ENCODE measurements at places on chromosomes 5 and 9. TPM values are rescaled to one million over a fixed set of nuclear protein-coding genes. Genes with fewer than 3 reads are reported as not detected.

GRCh38 chr5:181211208-181211607 is 6.2 kb upstream of the TRIM7 start:
- no peak for DNase-seq

- no peak for DNase-seq
These were observed 621 bp downstream of the AK6 start for GRCh38 chr5:69368458-69369339.

- DNase-seq = no peak
These were observed 209.2 kb upstream of the PAPPA start for GRCh38 chr9:115944166-115944948.

GRCh38 chr9:70641631-70642030 is 227.2 kb upstream of the KLF9 start:
- no peak for DNase-seq

- DNase-seq = no peak
These were observed 59.3 kb upstream of the GLRX start for GRCh38 chr5:95881833-95882232.

- no peak for DNase-seq
These were observed 860.1 kb upstream of the TYRP1 start for GRCh38 chr9:11833056-11833455.

DNA sequence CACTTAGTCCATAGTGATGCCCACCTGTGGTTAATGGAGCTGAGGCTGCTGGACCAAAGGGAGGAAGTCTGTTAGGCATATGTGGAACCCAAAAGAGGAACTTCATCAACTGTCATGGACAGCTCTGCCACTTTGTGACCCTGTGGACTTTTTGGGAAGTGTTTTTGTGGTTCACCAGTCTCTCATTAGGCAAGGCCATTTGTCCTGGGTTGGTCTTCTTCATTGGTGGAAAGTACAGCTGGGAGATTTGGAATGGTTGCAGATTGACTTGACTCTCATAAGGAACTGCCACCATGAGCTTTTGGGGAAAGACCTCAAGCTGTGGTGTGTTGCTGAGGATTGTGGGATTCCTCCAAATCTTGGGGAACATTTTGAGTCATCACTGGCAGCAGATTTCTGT is 31.9 kb upstream of the IL12B start:
- DNase-seq = no peak

GRCh38 chr5:128528126-128528525 is 9.9 kb downstream of the FBN2 start:
- DNase-seq = no peak

DNA sequence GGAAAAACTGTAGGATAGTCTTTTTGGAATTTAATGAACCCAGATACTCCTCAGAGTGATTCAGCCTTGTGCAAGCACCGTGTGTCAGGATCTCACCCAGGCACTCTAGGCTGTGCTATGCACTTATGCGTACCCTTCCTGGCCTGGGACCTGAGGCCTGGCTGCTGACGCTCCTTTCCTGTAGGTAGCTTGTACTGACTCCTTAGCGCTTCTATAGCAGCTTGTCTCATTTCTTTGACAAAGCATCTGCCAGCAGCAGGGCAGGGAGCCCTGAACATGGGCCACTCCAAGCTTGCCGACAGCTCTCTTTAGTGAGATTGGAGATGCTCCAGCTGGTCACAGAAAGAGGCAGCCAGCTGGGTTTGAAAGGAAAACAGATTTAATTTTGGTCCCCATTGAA is 147.3 kb downstream of the SGCD start:
- no peak for DNase-seq

GRCh38 chr9:25449503-25449902 is 228.7 kb downstream of the TUSC1 start:
- no peak for DNase-seq

DNA sequence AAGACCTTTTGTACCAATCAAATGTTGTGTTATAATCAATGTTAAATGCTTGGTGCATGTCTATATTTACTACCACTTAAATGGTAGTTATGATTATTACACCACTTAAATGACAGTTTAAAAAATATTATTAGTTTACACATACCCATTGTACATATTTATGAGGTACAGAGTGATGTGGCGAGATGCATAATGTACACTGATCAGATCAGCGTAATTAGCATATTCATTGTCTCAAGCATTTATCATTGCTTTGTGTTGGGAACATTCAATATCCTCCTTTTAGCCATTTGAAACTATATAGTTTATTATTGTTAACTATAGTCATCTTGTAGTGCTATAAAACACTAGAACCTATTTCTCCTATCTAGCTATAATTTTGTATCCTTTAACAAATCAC is 434.4 kb upstream of the ACTBL2 start:
- DNase-seq = no peak

DNA sequence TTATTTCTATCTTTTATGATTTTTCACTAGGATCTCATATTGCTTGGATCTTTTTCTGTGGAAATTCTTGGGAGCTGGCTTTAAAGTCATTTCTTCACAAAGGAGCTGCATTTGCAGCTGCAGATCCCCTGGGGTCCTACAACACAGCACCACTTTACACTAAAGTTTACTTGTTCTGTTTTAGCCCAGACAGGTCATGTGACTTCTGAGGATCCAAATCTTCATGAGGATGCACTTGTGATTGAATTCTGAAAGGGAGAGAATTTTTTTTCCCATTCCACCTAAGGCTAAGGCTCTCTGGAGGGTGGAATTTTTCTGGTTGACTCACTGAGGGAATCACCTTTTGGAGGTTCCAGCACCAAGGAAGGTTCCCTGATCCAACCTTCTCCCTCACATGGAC is 43.4 kb downstream of the ACOT12 start:
- no peak for DNase-seq

DNA sequence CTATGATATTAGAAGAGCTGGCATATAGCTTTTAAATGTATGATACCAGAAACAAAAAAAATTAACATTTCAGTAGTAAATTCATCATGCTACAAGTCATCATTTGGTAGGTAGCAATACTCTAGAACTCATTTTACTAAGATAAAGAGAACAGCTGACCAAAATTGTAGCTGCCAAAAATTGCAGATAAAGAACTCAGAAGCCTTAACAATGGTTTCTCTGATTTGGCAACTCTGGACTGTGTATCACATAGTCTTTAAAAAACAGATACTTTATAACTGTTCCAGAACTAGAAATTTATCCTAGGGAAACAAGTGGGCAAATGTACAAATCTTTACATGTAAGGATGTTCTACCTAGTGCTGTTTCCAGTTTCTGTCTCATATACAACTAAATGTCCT is 33.9 kb downstream of the ZFR start:
- DNase-seq = no peak

DNA sequence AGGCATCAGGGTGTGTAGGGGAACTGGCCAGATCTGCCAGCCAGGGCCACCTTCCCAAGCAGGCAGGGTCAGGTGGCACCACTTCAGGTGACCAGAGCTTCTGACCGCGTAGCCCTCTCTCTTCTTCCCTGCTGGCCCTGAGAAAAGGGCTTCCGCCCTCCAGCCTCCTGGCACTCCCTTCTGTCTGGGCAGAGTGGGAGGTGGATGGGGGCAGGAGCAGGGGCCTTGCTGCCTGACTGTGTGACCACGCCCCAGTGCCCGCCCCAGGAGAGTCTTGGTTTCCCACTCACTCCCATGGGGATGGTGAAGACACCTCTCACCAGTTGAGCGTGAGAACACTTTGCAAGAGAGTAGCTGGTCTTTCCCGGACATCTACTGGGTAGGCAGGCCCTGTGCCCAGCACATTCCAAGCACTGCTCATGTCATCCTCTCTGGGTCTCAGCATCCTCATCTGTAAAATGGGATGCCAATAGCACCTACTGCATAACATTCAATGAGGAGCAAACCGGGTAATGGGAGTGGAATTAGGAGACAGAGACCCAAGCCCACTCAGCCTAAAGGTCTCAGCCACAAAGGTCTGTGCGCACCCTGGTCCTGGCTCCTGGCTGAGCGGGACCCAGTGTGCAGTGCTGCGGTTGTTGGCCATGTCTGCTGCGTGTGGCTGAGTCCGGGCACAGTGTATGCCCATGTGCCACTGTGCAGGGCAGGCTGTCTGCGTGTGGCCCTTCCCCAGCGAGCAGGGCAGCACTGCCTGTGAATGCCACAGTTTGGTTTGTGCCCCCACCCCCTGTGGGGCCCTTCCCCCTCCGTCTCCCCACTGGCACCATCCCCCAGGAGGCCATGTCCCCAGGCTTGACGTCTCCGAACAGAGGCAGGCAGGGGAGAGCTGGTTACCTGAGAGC is 179.1 kb upstream of the IER5L start:
- no peak for DNase-seq

DNA sequence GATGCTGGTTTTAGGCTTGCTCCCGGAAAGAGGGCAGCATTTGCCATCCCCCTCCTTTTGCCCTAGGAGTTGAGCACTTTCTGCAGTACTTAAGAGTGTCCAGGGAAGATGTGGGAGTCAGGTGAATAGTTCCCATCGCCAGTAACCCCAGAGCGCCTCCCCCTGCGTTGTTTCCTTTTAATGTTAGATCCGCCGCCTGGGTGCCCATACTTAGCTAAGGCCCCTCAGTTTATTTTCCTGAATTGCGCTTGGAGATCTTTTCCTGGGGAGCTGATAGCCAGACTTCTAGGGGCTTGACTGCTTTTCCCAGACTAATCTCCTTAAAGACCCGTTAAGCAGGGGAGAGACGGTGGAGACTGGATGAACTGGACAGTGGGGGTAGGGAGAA is 377 bp upstream of the PCDHAC2 start:
- no peak for DNase-seq

- DNase-seq = no peak
These were observed 53.8 kb upstream of the PAPPA start for GRCh38 chr9:116099821-116100220.

DNA sequence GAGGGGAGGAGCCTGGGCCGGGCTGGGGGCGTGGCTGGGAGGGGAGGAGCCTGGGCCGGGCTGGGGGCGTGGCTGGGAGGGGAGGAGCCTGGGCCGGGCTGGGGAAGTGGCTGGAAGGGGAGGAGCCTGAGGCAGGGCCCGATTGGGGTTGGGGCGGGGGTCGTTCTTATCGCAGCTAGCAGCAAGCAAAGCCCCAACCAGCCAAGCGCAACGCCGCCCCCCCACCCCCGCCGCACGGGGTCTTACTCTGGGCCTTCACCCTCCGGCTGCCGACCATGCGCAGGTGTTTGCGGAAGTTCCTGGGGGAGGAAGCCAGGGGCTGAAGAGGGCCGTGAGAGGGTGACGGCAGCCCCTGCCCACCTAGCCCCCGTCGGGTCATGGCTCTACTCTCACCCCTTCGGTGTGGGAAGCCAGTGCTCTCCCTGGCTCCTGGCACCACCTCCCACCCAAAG is 5.0 kb downstream of the NSMF start:
- peak; percentile 86 for DNase-seq

GRCh38 chr9:95225076-95225725 is 92.3 kb downstream of the FANCC start:
- no peak for DNase-seq

DNA sequence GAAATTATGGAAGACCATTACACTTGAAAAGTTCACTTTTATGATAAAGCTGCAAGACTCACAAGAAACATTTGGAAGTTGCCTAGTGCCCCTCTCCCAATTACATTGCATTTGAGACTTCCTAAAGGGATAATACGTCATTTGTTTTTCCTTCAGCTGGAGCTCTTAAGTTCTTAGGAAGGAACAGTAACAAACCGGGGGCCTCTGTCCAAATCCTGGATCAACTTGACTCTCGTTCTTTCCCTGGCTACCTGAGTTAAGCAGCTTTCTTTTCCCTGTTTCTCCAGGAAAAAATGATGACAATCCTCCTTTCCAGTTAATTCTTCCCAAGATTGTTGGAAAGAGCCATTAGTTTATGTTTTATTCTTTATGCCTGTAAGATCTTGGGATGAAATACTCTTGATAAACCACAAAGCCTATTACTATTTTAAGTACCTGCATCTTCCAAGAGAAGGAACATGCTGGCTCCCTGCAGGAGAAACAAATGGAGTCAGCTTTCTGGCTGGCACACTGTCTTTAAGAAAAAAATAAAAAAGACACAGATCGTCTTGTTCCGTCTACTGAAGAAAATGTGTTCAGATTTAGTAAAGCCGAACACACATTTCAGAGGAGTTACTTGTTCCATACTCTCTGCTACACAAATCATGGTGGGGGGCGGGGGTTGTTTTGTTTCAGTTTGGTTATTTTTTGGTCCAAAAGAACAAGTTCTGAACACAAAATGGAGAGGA is 297.9 kb downstream of the EFNA5 start:
- no peak for DNase-seq

GRCh38 chr9:126788634-126789349 is 16.0 kb upstream of the ZBTB43 start:
- no peak for DNase-seq

GRCh38 chr5:73417303-73418034 is 31.1 kb downstream of the FOXD1 start:
- no peak for DNase-seq

GRCh38 chr5:10441992-10442435 is 335 bp downstream of the ROPN1L start:
- DNase-seq = no peak

DNA sequence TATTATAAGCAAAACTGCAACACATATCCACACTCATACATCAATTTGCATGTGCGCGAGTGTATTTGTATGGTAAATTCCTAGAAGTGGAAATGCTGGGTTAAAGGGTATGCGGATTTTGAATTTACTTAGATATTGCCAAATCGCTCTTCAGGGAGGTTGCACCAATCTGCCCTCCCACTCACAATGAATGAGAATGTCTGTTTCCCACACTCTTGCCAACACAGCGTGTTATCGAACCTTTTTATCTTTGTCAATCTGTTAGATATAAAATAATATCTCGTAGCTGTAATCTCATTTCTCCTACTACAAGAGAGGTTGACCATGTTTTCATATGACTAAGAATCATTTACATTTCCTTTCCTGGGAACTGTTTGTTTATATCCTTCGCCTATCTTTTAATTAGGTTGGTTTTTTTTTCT is 35.7 kb downstream of the LHX2 start:
- DNase-seq = no peak

AHRR gene
- polyA plus RNA-seq = 0.23 TPM

CDH6 gene
- polyA plus RNA-seq = not detected

GPR151 gene
- not detected for polyA plus RNA-seq

F2RL2 gene
- not detected for polyA plus RNA-seq

TMEFF1 gene
- polyA plus RNA-seq = not detected

ZDHHC11 gene
- 0.69 TPM for polyA plus RNA-seq

PCDHB13 gene
- not detected for polyA plus RNA-seq

SPEF2 gene
- polyA plus RNA-seq = 0.31 TPM

GPR150 gene
- polyA plus RNA-seq = 0.30 TPM

PCDHB7 gene
- not detected for polyA plus RNA-seq

FOXD4L6 gene
- polyA plus RNA-seq = not detected

ADAM19 gene
- polyA plus RNA-seq = 110 TPM

LRRTM2 gene
- 0.01 TPM for polyA plus RNA-seq

MEF2C gene
- 97.4 TPM for polyA plus RNA-seq

QRFP gene
- 0.07 TPM for polyA plus RNA-seq

TAS2R1 gene
- not detected for polyA plus RNA-seq

MED7 gene
- 5.8 TPM for polyA plus RNA-seq

SELENOP gene
- not detected for polyA plus RNA-seq

RMND5B gene
- polyA plus RNA-seq = 46.1 TPM

TSSK1B gene
- not detected for polyA plus RNA-seq

SLC22A4 gene
- polyA plus RNA-seq = 0.18 TPM

Data from B cell (primary cell).